Stimulated activated CD8-positive, alpha-beta memory T cell treated with anti-CD3 and anti-CD28 coated beads, Interleukin-7, amount 100 ng/mL, for 4 hours (primary cell): ENCODE measurements at places on chromosomes 3 and 15.

DNA sequence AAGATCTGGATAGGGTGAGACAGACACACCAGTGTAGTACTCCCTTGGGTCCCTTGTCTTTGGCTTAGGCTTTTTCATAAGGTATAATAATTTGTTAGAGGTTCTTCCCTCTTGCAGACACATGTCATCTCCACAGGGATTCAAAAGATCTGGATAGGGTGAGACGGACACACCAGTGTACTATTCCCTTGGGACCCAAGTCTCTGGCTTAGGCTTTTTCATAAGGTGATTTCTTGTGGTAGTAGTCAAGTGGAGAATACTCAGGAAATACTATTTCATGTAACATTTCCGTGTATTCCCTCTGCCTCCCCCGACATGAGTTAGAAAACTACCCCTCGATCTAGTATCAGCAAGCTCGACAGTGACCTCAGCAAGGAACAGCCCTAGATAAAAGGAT, 954 bp upstream of the MAPKBP1 start:
- DNase-seq, result no peak

DNA sequence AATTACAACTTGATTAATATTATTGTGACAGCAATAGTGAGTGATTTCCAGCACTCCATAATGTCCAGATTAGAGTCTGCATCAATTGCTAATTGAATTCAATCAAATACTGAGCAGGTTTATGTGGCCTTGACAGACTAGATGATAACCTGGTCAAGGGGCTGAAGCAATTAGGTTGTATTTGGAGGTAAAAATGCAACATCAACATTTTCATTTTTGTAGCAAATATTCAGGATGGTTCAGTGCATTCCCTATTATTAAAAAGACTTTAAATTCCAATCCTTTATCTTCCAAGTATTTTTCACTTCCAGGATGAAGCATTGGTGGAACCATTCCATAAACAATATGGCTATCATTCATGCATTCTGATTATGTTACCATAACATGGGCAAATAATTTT, 120.4 kb downstream of the PLOD2 start:
- no peak for DNase-seq

- DNase-seq, result no peak
Measured at GRCh38 chr3:134299185-134299887, 48.7 kb upstream of the RYK start.

DNA sequence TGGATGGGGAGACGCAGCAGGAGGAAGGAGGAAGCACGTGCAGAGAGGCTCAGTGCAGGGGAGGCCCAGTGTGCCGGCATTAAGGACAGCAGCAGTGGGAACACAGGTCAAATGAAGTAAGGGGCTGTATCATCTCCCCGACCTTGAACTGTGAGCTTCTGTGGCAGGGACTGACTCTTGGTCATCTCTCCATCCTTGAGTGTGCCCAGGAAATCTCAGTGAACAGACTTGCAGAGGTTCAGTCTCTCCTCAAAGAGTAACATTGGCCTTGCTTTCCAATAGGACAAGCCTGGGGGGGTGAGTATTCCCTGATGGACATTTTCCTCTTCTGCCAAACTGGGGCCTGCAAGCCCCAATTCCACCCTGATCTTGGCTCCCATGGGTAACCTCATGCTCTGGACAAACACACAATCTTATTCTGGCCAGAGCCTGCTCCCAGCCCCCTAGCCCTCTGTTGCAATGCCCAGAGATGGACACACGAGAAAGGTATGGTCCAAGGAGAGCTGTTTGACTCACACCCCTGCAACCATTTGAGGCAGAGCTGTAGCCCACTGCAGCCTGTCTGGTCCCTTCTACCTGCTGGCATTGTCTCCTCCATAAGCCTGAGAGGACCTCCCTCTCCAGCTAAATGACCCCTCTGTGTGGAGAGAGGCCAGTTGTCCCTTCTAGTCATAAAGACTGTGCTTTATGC, 50.9 kb downstream of the TLE3 start:
- no peak for DNase-seq

GRCh38 chr3:189587664-189588040, 43.5 kb upstream of the TP63 start:
- no peak for DNase-seq

GRCh38 chr3:42771271-42771670, 1.8 kb downstream of the CCDC13 start:
- DNase-seq, result no peak

DNA sequence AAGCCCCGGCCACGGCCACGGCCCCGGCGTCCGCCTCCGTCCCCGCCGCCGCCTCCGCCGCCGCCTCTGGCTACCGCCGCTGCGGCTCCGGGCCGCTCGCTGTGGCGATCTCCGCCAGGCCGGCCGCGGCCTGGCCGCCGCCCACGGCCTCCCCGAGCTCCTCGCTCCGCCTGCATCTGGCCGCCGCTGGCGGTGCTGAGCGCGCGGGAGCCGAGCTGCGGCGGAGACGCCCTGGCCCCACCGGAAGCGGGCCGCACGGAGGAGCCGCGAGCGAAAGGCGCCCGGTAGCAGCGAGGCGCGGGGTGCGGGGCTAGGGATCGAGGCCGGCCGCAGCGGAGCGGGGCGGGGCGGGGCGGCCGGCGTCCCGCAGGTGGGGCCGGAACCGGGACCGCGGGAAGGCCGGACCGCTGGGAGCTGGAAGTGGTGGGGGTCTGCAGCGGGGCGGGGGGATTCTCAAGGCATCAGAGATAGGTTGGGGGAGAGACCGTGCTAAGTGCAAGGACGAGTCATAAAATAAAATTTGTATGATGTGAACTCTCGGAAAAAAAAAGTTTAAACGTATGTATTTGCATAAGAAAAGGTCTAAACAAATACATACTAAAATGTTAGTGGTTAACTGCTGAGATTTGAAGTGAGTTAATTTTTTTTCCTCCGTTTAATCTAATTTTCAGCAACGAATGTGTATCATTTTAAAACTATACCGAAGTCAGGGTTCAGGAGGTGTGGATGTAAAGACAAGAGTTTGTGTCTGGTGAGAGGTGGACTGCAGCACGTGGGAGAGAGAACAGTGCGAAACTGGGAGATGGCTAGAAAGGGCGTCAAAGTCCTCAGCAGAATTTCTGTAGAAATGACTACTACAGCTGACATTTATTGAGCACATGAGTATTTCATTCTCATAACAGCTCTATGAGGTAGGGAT, at the start of gene AVEN:
Gene AVEN, minus strand, starts transcription at position 334 of the 919 bp plus-strand sequence. Its CDS starts 158 bp downstream, at position 176.
- peak; percentile 56 for DNase-seq

DNA sequence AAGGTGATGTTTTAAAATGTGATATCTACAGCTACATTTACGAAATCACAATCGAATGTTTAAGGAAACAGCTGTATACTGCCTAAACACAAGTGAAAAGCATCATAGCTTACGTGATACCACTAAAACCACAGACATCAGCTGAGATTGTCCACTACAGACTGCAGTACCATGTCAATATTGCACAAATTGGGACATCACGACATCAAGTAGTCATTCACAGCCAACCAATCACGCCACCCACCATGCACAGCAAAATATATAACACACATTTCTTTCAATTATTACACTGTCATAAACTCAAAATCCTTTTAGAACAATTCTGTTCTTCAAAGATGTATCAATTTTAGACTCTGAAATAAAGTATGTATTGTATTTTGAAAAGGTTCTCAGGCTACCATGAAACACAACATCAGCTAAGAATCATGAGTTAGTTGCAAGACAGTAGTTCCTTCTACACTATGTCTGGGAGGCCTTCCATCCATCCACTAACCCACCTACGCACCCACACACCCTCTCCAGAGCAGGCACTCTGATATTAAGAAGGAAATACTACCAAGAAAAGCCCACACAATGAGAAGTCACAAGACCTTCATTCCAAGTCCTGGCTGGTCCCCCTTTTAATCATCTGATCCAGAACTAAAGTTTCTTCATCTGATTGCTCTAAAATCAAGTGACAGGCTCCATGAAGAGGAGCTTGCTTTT, 3.1 kb downstream of the DMXL2 start:
- no peak for DNase-seq

GRCh38 chr3:174023421-174023820, 625.9 kb downstream of the NLGN1 start:
- DNase-seq, result no peak

DNA sequence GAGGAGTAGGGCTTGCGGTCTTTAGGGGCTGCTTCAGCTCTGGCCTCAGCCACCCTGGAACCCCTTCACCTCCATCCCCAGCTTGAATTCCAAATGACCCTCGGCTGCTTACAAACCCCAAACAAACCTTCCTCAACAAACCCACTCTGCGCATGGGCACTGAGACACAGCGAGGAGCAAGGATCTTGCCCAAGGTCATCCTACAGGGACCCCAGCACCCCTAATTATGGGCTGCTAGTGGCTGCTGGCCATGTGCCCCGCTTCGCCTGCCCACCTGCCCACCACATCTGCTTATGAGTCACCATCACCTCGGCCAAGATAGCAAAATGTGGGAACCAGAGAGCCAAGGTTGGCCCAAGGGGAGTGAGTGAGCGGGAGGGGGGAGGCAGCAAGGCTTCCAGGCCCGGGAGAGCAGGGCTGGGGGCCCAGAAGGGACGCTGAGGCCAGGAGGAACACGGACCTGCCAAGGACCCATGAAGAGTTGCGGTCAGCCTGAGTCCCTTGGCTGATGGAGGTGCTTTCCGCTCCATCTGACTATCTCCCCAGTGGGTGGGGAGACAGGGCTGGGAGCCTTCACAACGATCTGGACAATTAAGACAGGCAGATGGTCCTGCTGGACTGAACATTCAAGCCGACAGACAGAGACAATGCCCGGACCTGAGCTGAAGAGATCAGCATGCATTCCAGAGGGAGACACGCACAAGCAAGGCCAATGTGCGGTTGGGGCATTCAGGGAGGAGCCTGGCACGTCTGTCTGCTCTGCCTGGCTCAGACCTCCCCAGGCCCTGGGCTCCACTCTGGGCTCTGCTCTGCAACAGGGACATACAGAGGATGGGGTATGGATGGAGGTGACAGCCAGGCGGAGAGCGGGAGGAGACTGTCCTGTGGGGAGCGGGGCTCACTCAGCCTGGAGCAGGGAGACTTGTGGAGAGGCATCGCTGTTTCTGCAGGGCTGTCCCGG, 10.8 kb upstream of the GRIP2 start:
- no peak for DNase-seq

DNA sequence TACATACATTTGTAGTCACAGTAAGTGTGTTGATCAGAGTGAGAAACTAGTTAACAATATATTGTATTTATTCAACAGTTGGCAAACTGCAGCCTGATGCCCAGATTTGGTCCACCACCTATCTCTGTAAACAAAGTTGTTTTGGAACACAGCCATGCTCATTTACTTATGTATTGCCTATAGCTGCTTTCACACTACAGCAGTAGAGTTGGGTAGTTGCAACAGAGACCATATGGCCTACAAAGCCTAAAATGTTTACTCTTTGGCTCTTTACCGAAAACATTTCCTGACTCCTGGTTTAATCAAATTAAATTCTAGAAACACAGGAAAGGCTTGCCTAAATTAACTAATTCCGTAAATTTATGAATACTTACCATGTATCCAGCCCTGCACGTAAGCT, 39.4 kb downstream of the CMC1 start:
- DNase-seq, result no peak

GRCh38 chr3:4774531-4774930, 204.7 kb upstream of the BHLHE40 start:
- DNase-seq, result no peak

DNA sequence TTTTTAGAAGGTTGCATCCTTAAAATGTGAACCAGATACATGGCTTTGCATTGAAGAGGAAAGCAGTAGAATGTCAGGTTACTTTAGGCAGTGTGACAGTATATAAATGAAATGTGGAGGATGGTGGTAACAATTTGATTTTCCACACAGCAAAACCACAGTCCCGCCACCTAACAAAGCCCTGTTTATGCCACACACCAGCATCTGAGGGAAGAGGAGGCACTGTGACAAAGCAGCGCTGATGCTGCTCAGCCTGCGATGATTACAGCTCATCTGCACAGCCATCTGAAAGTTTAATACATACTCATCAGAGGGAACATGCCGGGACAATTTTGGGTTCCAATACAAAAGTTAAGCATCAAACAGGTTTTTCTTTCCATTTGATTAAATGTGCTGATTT, 8.9 kb downstream of the RNF7 start:
- DNase-seq, result no peak

- no peak for DNase-seq
Measured at GRCh38 chr3:182357928-182358327, 435.4 kb upstream of the ATP11B start.

DNA sequence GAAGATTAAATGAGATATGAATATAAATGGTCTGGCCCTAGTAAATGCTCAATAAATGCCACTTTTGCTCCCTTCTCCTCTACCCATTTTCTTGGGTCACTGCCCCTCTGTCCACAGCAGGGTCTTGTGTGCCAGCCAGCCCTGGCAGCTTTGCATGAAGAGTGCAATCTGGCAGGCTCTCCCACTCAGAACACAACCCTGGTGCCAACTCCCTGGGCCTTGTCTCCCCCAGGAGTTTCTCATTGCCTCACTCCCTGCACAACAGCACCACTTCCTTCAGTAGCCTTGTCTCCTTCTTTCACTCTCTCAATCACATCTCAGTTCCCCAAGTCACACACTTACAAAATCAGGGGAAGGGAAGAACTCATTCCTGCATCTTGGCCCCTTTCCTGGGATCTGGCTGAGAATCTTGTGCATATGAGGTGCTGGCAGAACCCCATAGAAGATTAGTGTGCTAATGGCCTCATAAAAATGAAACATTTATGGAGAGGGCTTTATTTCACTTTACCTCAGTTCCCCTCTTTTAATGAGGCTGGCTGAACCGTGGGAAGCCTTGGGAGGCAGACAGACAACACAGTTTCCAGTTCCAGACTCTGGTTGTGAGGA, 445.9 kb upstream of the PROK2 start:
- DNase-seq, result no peak

- DNase-seq, result no peak
Measured at GRCh38 chr3:184523825-184524615, 37.6 kb upstream of the EPHB3 start.

- DNase-seq, result no peak
Measured at GRCh38 chr15:69299943-69300588, 1.4 kb downstream of the PAQR5 start.

DNA sequence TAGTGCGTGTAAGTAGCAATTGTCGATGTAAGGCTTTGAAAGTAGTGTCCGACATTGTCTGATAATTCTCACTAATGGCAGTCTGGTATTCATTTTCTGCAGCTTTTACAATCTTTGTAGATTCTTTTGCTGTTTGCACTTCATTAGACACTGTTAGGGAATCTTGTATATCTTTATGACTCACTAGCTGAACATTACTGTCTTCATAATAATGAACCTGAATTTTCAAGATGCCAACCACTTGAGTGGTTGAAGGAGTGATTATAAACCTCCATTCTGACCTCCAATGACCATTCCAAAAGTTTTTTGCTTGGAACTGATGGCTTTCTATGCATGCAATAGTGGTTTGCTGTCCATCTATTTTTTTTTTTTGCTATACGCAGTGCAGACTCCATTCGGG, 76.4 kb upstream of the MFGE8 start:
- DNase-seq, result no peak

DNA sequence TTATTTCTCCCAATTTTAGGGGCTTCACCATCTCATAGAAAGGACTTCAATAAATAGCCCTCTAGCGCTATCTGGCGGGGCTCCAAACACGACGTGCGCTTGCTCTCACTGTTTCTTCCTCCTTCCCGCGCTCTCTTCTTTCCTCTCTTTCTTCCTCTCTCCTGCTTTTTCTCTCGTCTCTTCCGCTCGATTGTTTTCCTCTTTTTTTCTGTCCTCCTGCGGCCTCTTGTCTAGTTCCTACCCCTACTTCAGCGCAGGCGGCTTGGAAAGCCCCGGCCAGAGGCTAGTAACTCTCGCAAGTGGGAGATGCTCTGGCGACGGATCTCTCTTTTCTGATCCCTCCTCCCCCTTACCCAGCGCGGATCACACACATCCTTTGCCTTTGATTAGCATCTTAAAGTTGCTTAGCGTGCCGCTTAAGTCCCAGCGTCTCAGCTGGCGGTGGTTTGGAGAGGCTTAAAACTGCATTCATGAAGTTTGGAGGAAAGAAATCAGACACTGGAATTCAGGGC, 6.2 kb upstream of the MEIS2 start:
- no peak for DNase-seq
